Sigmoid colon (tissue), 7 donors: ENCODE measurements at places on chromosomes 3 and 15. TPM values are rescaled to one million over a fixed set of nuclear protein-coding genes. Genes with fewer than 3 reads are reported as not detected.

GPR87 gene
- not detected for total RNA-seq

- no peaks in the 10 kb centered on the region for H3K27me3 ChIP-seq
- H3K4me1 ChIP-seq, result peaks cover 37% of the 10 kb centered on the region
- H3K27ac ChIP-seq, result peak overlapping the region; percentile 86
Measured at GRCh38 chr3:113275929-113276750, 64.8 kb downstream of the BOC start.

AGBL1 gene
- total RNA-seq, result not detected

DNA sequence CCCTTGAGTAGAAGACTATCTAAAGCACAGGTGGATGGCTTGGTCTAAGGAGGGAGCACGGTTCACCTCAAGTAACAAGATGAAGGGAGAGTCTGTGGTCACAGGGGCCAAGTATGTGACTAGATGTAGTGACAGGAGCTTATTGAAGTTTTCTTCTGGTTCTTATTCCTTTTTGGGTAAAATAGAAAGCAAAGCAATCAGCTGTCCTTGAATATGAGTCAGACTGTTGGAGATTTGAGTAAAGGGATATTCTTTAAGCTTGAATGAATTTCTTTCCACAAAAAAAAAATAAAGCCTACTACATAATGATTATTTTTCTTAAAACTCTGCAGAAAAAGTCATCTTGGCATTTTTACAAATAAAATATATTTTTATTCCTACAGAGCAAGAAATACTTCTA lies 1.5 kb upstream of the CNTN6 start:
- H3K4me3 ChIP-seq, result no peak overlapping the region
- H3K4me1 ChIP-seq, result peaks cover 9% of the 10 kb centered on the region
- no peak for DNase-seq
- H3K27ac ChIP-seq, result no peak overlapping the region
- no peaks in the 10 kb centered on the region for H3K27me3 ChIP-seq

GRCh38 chr3:108342837-108343486 lies 46.6 kb downstream of the HHLA2 start:
- DNase-seq, result no peak
- no peaks in the 10 kb centered on the region for H3K36me3 ChIP-seq
- H3K27me3 ChIP-seq, result no peaks in the 10 kb centered on the region
- H3K4me3 ChIP-seq, result no peak overlapping the region

DNA sequence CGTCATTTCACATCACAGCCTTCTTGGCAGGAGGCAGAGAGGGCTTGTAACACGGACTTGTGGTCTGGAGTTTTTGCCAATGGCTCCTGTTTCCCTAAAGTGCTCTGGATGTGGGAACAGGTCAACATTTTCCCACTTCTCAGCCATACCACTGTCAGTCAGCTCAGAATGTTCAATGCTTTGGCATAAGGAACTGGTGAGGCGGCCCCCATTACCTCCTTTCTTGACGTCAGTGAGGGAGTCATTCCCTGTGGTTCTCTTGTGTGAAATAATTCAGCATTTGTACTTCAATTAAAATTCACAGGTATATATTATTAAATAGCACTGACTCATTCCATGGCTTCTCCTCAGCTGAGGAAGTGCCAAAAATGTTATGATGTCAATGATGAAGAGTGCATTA lies 167.1 kb downstream of the P3H2 start:
- H3K27me3 ChIP-seq, result no peaks in the 10 kb centered on the region
- no peak overlapping the region for H3K27ac ChIP-seq
- no peaks in the 10 kb centered on the region for H3K4me1 ChIP-seq
- H3K4me3 ChIP-seq, result no peak overlapping the region
- H3K36me3 ChIP-seq, result no peaks in the 10 kb centered on the region
- no peak for DNase-seq

SOX2 gene
- total RNA-seq, result 4.9 TPM

GRCh38 chr15:71288348-71288955 lies 173.2 kb downstream of the THSD4 start:
- no peak overlapping the region for H3K27ac ChIP-seq
- H3K4me3 ChIP-seq, result no peak overlapping the region
- H3K27me3 ChIP-seq, result no peaks in the 10 kb centered on the region
- H3K36me3 ChIP-seq, result no peaks in the 10 kb centered on the region
- H3K4me1 ChIP-seq, result no peaks in the 10 kb centered on the region
